ENCODE measurements at places on chromosomes 4 and X.

DNA sequence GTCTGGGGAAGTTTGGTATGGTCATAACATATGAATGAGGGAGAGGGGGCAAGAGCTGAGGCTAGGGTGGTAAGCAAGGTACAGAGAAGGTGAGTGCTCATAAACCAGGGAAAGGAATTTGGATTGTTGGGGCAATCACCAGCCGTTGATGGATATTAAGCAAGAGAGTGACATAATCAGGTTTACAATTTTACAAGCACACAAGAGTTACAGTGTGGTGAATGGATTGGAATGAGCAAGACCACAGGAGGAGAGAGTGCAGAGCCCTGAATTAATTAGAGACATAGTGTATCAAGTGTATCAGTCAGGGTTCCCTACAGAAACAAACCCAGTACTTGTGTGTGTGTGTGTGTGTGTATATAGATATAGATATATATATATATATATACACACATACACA lies 18.7 kb upstream of the FMR1NB start:
- no peak for DNase-seq

GRCh38 chrX:94676285-94676684 lies 1002.3 kb downstream of the FAM133A start:
- DNase-seq = no peak

GRCh38 chrX:15465347-15465746 lies 27.8 kb downstream of the PIR start:
- DNase-seq = no peak

DNA sequence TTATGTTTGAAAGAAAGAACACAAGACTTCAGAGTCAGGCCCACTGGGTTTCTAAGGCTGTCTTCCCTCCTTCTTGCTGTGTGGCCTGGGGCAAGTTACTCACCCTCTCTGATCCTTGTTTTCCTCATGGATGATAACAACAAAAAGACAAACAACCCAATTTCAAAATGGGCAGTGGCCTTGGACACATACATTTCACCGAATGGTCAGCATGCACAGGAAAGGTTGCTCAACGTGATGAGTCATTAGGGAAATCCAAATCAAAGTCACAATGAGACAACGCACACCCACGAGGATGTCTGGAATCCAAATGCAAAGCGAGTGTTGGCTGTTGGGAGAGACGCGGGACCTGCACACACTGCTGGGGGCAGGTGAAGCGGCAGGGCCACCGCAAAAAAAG lies 50.8 kb upstream of the PPP2R2C start:
- no peak for DNase-seq

DNA sequence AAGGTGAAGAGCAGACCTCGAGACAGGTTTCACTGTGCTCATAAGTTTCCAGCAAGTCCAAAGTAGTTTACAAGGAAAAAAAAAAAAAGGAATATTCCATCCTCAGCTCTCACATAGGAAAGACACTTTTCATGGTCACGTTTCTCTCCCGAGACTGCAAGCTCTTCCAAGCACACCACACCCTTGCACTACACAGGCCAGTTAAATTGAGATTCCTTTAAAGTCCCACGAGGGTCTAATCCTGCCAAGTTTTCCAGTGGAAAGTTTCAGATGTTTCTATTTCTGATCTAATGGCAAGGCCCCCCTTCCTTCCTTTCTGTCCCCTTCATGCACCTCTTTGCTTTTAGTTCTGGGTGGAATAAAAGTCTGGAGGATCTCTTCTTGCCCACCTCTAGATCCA lies 67.9 kb upstream of the PCDH19 start:
- no peak for DNase-seq

DNA sequence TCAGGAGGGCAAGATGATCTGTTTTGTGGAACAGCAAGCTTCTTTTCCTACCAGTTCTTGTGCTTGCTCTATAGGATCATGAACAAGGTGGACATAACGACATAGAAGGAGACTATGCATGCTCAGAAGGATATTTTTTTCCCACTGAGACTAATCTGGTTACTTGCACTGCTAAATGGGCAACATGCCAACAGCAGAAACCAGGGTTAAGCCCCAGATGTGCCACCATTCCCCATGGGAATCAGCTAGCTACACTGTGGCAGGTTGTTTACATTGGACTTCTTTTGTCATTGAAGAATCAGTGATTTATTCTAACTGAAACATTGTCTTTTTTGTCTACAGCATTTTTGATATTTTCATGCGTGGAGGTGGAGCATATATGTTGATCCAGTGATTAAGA lies 165.6 kb downstream of the C4orf33 start:
- no peak for DNase-seq

DNA sequence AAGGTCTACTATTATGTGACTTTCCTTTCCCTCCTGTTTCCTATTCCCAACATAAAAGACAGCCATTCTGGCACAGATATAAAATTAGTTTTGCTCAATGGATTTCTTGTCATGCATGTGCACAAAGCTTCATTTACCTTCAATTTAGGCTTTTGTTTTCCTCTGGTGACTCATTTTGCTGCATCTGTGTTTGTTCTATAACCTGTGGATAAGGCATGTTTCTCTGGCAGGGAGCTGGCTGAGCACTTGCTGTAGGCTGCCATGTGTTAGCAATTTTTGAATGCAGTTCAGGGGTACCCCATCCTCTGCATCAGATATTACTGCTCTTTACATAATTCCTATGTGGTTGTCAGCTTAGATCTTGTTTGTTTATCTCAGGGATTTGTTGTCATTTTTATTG lies 202.8 kb upstream of the GRID2 start:
- DNase-seq = no peak

DNA sequence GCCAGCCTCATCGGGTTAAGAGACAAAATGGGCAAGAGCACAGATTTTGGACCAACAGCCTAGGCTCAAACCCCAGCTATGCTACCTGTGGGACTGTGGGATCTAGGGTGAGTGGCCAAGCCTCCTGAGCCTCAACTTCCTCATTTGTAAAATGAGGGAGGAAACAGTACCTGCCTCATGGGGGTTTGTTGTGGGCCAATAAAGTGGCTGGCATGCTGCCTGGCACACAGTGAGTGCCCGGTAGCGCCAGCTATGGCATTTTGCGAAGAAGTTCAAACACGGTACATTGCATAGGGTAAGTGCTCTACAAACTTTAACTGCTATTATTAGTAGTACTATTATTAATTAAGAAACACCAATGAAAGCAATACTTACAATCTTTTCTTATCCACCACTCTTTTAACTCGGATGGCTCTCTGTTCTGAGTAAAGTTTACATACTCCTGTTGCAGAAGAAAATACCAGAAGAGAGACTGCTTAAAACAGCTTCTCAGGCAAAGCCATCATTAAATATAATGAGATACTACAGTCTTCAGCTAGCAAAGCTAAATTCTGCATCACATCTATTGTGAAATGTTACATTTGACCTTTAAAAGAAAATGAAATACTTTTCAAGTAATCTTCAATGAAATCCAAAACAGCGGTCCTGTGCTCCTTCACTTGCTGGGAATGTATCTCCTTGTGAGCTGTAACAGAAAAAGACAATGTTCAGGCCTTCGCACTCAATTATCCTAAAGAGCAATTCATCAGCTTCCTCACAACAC lies 70.1 kb downstream of the NSG1 start:
- DNase-seq = no peak

GRCh38 chrX:13418126-13419097 lies 98.6 kb upstream of the ATXN3L start:
- no peak for DNase-seq

GRCh38 chr4:109451544-109452273 lies 18.1 kb downstream of the SEC24B start:
- DNase-seq = no peak

DNA sequence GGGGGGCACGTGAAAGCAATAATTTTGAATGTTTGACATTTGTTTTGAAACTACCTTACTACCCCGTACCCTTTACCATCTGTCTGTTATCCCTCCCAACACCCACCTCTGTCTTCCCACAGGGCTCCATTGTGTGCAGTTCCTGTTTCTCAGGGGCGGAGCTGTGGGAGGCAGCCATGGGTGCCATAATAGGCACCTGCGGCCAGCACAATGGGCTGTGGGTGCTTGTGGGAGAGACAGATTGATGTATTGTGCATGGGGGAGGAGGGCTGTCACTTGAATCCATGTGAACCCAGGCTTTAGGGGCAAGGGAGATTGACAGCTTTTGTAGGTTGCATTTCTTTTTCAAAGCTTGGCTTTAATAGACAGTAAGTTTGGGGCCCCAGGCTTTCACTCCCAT lies 122.6 kb upstream of the CXorf66 start:
- DNase-seq = no peak

DNA sequence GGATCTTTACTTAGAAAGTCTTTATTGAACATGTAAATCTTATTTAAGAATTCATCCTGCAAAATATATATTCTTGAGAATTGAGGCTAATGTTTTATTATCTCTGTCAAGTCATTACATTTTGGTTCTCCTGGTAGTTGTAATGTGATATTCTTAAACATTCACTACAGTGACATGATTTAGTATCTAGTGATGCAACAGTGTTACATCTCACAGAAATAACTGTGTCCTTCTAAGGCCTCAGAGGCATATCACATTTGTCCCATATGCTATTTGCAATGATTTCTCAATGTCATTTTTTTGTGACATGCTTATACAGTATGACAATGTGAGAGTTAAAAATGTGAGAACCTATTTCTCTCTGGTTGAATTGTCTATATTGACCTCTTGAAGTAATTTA lies 34.1 kb downstream of the PRRG1 start:
- DNase-seq = no peak

GRCh38 chrX:154531626-154532025 lies 15.0 kb downstream of the G6PD start:
- DNase-seq = no peak

DNA sequence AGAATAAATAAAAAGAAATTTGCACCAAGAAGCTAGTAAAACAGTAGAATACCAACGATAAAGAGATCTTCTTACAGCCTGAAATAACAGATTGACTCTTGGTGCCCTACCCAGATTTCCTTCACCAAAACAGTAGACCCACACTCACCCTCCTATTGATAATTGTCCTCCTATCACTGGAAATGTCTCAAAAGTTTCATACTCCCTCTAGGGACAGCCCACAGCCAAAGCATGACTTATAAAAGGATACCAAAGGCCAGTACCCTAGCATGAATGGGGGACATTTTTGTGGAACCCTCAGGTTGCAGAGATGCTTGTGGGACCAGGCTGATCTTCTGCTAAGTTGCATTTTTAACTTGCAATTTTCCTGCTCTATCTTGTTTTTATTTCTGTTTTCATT lies 104.1 kb downstream of the INPP4B start:
- no peak for DNase-seq

GRCh38 chr4:174255786-174256185 lies 27.7 kb downstream of the FBXO8 start:
- no peak for DNase-seq

GRCh38 chr4:5052204-5052702 lies 973 bp downstream of the STK32B start:
- no peak for DNase-seq

GRCh38 chrX:119887721-119888425 lies 7.8 kb upstream of the AKAP14 start:
- DNase-seq = peak; percentile 37

- DNase-seq = no peak
Measured at GRCh38 chr4:174860588-174860987, 31.5 kb upstream of the GLRA3 start.

DNA sequence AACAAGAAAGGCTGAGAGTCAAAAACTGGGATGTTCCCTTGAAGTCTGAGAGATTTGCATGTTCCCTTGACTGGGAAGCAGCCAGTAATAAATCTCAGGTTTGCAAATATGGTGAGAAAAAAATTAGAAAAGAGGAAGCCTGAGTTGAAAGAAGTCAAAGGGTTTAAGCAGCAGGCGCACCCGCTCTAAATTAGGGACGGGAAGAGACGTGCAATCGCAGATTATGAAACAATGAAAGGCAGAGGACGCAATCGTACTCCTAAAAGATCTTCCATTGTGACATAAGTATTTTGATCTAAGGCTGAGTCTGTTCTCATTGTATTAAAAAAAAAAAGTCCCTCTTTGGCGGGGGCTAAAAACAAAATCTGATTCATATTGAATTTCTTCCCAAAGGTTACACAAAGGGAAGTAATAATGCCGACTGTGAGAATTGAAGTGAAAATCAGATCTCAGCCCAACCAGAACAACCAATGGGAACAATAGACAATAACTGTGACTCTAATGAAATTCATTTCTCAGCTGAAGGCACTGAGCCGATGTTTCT lies 28.2 kb downstream of the SAT1 start:
- no peak for DNase-seq

DNA sequence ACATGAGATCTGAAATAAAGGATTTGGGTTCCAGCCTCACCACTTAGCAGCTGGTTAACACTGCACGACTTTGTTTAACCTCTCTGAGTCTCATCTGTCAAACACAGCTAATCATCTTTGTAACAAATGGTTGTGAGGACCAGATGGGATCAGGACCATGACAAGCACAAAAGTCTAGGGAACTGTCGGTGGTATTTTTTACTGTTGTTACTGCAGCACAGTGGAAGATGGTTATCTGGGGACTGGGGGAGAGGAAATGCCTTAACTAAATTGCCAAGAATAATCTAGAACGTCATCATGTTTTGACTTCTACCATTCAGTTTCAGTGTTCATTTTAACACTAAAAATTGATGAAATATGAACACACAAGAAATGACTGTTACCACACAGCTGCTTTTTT lies 99.5 kb downstream of the ADGRA3 start:
- DNase-seq = no peak

- no peak for DNase-seq
Measured at GRCh38 chrX:76957485-76957884, 489.7 kb upstream of the FGF16 start.

DNA sequence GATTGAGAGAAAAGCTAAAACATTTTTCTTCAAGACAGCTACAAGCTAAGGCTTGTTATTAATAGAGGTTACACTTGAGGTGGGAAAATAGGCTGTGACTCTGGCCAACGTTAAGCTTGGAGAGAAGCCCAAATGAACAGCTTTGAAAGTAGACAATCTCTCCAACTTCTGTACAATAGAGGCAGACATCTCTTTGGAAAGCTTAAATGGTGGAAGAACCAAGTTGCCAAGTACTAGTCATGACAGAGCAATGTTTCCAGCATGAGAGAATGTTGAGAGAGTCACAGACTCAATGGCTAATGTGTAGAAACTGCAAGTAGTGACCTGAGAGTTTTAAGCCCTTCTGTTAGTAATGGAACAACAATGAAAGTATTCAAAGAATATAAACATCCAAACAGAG lies 298.1 kb downstream of the INPP4B start:
- no peak for DNase-seq

DNA sequence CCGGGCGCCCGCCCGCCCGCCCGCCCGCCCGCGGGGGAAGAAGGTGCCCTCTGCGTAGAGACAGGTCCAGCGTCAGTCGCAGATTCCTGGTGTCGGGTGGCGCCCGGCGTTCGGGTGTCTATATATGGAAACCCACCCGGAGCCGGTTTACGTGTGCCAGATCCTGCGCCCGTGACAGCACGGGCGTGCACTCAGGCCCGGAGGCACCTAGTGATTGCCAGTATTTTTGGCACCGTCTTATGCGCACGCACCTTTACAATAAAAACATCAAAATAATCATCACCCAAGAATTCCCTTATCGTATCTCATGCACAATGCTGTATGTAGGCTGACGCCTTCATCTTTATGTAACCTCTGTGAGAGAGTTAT lies 519 bp downstream of the SLC25A4 start:
- peak; percentile 82 for DNase-seq

GRCh38 chr4:144611850-144612249 lies 34.1 kb upstream of the HHIP start:
- DNase-seq = no peak

GRCh38 chr4:140691369-140691768 lies 64.8 kb downstream of the TBC1D9 start:
- peak; percentile 82 for DNase-seq

Measured in G401 (cell line).